ENCODE measurements at places on chromosomes 12 and 14. TPM values are rescaled to one million over a fixed set of nuclear protein-coding genes. Genes with fewer than 3 reads are reported as not detected.

DNA sequence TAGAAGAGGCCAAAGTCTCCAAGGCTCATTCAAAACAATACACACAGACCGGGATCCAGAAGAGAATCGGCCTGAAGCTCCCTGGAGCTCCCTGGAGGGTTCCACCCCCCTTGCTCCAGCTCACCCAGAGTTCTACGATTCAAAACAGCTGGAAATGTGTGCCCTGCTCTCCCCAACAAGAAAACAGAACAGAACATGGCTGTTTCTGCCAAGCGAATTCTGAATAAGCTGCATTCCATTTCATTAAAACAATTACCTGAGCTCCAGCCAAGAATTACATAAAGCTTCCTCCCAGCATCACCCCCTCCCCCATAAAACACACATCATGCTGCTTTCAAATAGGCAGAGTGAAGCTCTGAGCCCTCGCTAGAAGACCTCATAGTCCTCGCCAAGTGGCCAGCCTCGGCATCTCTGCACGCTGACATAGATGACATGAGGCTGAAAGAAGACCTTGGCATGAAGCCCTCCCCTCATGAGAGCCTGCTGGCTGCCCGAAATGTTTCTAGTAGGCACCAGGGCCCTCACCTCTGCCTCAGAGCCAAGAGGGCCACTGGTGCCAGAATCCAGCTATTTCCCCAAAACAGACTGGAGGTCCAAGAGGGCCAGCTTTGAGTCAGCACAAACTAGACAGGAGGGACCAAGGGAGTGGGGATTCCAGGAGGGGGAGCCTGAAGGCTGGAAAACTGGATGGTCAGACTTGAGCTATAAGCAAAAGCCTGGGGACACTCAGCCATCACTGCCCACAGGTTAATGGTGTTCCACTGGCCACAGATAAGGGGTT, 8.3 kb downstream of the PXN start:
- peak overlapping the region; percentile 50 for H3K4me3 ChIP-seq
- H3K27ac ChIP-seq: peak overlapping the region; percentile 92
- no peaks in the 10 kb centered on the region for H3K27me3 ChIP-seq
- peaks cover 5% of the 10 kb centered on the region for H3K36me3 ChIP-seq

DNA sequence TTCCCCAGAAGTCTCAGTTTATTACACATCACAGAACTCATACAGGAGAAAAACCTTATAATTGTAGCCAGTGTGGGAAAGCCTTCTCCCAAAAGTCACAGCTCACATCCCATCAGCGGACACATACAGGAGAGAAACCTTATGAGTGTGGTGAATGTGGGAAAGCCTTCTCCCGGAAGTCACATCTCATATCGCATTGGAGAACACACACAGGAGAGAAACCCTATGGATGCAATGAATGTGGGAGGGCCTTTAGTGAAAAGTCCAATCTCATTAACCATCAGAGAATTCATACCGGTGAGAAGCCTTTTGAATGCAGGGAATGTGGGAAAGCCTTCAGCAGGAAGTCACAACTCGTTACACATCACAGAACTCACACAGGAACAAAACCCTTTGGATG, 20.1 kb downstream of the ZNF84 start:
- no peak for DNase-seq
- peaks cover 72% of the 10 kb centered on the region for H3K36me3 ChIP-seq
- H3K4me3 ChIP-seq: no peak overlapping the region
- H3K4me1 ChIP-seq: no peaks in the 10 kb centered on the region
- no peaks in the 10 kb centered on the region for H3K27me3 ChIP-seq

SRRM4 gene
- not detected for total RNA-seq

KIF5A gene
- 0.43 TPM for total RNA-seq

SDR39U1 gene
- 54.6 TPM for total RNA-seq

GRCh38 chr12:80567401-80567800, 123.4 kb downstream of the PTPRQ start:
- DNase-seq: no peak
- H3K27me3 ChIP-seq: no peaks in the 10 kb centered on the region
- peaks cover 37% of the 10 kb centered on the region for H3K4me1 ChIP-seq
- H3K36me3 ChIP-seq: peaks cover 3% of the 10 kb centered on the region

GRCh38 chr14:43621282-43621681, 885.8 kb downstream of the FSCB start:
- no peak overlapping the region for H3K4me3 ChIP-seq
- no peaks in the 10 kb centered on the region for H3K36me3 ChIP-seq
- H3K27ac ChIP-seq: no peak overlapping the region
- H3K4me1 ChIP-seq: no peaks in the 10 kb centered on the region
- DNase-seq: no peak

PTGER2 gene
- total RNA-seq: 2.1 TPM

- H3K36me3 ChIP-seq: peaks cover 5% of the 10 kb centered on the region
- no peak for DNase-seq
- peaks cover 34% of the 10 kb centered on the region for H3K4me1 ChIP-seq
- H3K27me3 ChIP-seq: no peaks in the 10 kb centered on the region
- peak overlapping the region; percentile 54 for H3K27ac ChIP-seq
These were observed 16.2 kb downstream of the SLC25A29 start for GRCh38 chr14:100289916-100290606.

RD3L gene
- not detected for total RNA-seq

GRIP1 gene
- total RNA-seq: 9.1 TPM

GRCh38 chr12:111715279-111715678, 29.4 kb downstream of the ACAD10 start:
- H3K4me3 ChIP-seq: no peak overlapping the region
- no peaks in the 10 kb centered on the region for H3K27me3 ChIP-seq
- H3K36me3 ChIP-seq: peaks cover 17% of the 10 kb centered on the region
- H3K4me1 ChIP-seq: no peaks in the 10 kb centered on the region

GRCh38 chr12:55847033-55847432, 4.3 kb upstream of the MMP19 start:
- no peak for DNase-seq
- H3K4me3 ChIP-seq: no peak overlapping the region
- H3K36me3 ChIP-seq: no peaks in the 10 kb centered on the region
- no peaks in the 10 kb centered on the region for H3K27me3 ChIP-seq

NRL gene
- total RNA-seq: 1.2 TPM

- DNase-seq: no peak
- no peak overlapping the region for H3K27ac ChIP-seq
- no peaks in the 10 kb centered on the region for H3K36me3 ChIP-seq
These were observed 33.5 kb downstream of the TSHR start for GRCh38 chr14:80988735-80989429.

DNA sequence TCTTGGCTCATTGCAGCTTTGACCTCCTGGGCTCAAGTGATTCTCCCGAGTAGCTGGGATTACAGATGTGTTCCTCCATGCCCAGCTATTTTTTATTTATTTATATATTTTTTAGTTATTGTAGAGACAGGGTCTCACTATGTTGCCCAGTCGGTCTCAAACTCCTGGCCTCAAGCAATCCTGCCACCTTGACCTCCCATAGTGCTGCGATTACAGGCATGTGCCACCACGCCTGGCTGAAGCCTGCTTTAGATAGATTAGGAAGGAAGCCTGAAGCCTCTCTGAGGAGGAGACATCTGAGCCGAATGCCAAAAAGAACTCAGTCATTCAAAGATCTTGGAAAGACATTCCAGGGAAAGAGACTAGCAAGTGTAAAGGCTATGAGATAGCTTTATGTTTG, 10.2 kb downstream of the INHBC start:
- no peak overlapping the region for H3K4me3 ChIP-seq
- DNase-seq: no peak
- H3K27me3 ChIP-seq: no peaks in the 10 kb centered on the region
- H3K27ac ChIP-seq: no peak overlapping the region
- H3K4me1 ChIP-seq: peaks cover 3% of the 10 kb centered on the region
- no peaks in the 10 kb centered on the region for H3K36me3 ChIP-seq

DNA sequence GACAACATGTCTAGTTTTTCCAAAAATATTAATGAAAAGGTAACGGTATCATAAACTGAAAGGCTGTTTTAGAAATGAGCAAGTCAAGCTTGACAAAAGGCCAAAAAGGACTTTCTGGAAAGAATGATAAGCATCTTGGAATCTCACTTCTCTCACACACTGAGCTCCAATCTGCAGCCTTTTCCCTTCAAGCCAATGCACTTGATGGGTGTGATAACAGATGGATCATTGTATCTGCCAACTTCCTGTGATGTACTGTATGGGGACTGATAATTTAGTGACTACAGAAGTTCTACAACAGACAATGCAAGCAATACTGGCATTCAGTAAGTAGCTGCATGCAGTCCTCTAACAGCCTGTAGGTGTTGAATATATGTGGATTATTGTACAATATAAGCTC, 147.1 kb downstream of the MED13L start:
- H3K27me3 ChIP-seq: no peaks in the 10 kb centered on the region
- peak overlapping the region; percentile 59 for H3K27ac ChIP-seq
- H3K4me3 ChIP-seq: no peak overlapping the region
- H3K4me1 ChIP-seq: peaks cover 92% of the 10 kb centered on the region

DNA sequence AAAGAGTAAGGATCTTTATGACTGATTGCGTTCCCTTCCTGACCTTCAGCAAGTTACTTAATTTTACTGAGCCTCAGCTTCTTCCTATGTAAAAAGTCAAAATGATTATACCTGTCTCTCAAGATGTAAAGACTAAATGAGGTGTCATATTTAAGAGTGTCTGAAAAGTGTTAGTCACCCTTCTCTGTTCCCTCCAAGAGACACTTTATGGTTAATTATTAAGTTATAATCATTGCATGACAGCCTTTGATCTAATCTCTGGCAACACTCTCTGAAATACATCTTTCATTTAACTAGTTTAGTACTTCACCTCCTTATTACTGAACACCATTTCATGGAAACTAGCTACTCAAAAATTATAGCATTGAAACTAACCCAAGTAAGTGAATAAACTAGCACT, 54.8 kb downstream of the BMAL2 start:
- H3K4me1 ChIP-seq: no peaks in the 10 kb centered on the region
- no peak overlapping the region for H3K27ac ChIP-seq
- H3K27me3 ChIP-seq: no peaks in the 10 kb centered on the region

MYO1A gene
- not detected for total RNA-seq

GRCh38 chr12:44889926-44890325, 13.8 kb upstream of the NELL2 start:
- no peak overlapping the region for H3K27ac ChIP-seq
- DNase-seq: no peak
- no peaks in the 10 kb centered on the region for H3K36me3 ChIP-seq
- H3K4me1 ChIP-seq: no peaks in the 10 kb centered on the region
- H3K27me3 ChIP-seq: peaks cover 2% of the 10 kb centered on the region

SDR9C7 gene
- not detected for total RNA-seq

ABCB9 gene
- total RNA-seq: 13.4 TPM

DNA sequence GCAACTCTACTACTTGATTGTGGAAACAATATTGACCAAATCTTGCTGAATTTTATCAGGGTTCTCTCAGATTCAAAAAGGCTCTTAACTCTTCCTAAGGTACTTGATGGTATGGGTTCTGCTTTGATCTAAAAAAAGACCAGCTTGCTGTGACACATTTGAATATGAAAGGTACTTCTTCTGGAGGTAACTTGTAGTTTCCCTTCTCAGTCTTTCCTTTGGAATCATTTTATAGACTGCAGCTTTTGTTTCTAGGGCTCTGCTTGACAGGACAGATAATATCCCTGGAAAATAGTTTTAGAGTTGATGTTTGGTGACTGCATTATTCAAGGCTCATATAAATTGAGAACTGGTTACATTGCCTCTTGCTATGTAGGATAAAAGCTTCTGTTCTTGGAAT, 251.9 kb downstream of the FUT8 start:
- H3K4me3 ChIP-seq: no peak overlapping the region
- H3K4me1 ChIP-seq: no peaks in the 10 kb centered on the region
- no peak overlapping the region for H3K27ac ChIP-seq
- DNase-seq: no peak
- no peaks in the 10 kb centered on the region for H3K27me3 ChIP-seq
- H3K36me3 ChIP-seq: no peaks in the 10 kb centered on the region

CCDC197 gene
- total RNA-seq: not detected

GRCh38 chr12:45257185-45257930, 41.5 kb downstream of the ANO6 start:
- no peak overlapping the region for H3K4me3 ChIP-seq
- no peaks in the 10 kb centered on the region for H3K27me3 ChIP-seq
- DNase-seq: no peak
- H3K36me3 ChIP-seq: no peaks in the 10 kb centered on the region

DNA sequence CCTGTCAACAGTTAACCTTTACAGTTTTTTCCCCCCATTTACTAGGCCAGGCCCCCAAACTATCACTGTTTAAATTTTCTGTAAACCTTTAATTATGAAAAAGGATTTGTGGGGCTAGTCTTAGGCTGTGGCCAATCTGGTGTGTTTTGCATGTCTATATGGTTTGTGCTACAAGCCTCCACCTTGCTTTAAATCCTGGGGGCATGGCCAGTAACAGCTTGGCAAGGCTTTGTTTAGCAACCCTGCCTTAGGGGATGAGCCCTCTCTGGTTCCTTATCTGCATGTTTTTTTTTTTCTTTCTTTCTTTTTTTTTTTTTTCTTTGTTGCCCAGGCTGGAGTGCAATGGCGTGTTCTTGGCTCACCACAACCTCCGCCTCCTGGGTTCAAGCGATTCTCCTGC, 102.7 kb downstream of the KCNMB4 start:
- no peaks in the 10 kb centered on the region for H3K4me1 ChIP-seq
- DNase-seq: no peak
- H3K36me3 ChIP-seq: no peaks in the 10 kb centered on the region

DNA sequence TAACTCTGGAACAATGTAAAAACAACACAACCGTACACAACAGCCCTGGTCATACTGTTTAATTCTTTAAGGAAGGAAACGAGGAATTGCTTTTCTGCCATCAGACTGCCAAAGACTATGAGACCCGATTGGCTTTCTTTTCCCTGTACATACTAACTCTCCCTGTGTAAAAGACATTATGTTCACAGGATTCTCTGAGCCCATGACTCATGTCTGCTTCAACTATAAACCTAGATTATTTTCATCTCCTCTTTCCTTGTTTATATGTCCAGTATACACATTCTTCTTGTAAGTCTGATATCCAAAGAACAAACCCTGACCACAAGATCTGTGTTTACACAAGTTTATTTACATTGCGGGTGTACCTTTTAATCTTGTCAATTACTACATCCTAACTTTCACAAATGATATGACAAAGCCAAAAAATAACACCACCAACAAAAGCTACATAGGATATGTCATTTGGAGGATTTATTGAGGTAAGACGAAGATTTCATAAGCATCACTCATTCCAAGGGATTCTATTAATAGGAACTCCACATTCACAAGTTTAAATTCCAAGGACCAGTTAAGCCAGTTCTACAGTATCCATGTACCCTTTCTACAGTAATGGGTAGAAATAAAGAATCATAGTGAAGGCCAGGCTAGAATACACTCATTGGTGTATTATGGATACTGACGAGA, 67.3 kb downstream of the STXBP6 start:
- H3K4me3 ChIP-seq: no peak overlapping the region
- H3K27ac ChIP-seq: peak overlapping the region; percentile 9
- H3K4me1 ChIP-seq: peaks cover 13% of the 10 kb centered on the region
- H3K27me3 ChIP-seq: peaks cover 5% of the 10 kb centered on the region

- H3K27me3 ChIP-seq: peaks cover under 1% of the 10 kb centered on the region
- peaks cover 36% of the 10 kb centered on the region for H3K4me1 ChIP-seq
- H3K4me3 ChIP-seq: peak overlapping the region; percentile 63
These were observed 2.8 kb upstream of the SHMT2 start for GRCh38 chr12:57226588-57227314.
